ENCODE measurements at places on chromosomes 2 and 18.

DNA sequence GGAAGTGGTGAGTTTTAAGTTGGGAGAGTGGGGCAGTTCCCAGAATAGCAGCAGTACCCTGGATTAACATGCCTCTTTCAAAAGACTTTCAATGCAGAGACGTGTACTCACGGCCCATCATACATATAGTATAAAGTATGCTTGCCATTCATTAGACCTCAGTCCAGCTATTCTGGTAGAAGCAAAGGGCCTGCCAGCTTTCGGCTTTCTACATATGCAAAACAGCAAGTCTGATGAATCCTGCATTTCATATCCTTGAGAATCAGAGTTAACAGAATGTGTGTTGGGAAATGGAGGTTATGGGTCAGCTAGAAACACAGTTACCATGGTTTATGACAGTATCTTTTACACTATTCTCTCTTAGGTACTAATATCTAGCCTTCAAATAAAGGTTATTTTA, 27.5 kb downstream of the SATB2 start:
- DNase-seq = no peak

- no peak for DNase-seq
Observed at GRCh38 chr18:57803103-57803969, at the start of gene ATP8B1. ATP8B1 (minus strand) TSS chr18:57803315; CDS start chr18:57731807, 71,508 bp downstream.

- no peak for DNase-seq
Observed at GRCh38 chr2:226362980-226363379, 436.6 kb downstream of the IRS1 start.

- DNase-seq = no peak
Observed at GRCh38 chr18:42706618-42707017, 408.9 kb downstream of the RIT2 start.

DNA sequence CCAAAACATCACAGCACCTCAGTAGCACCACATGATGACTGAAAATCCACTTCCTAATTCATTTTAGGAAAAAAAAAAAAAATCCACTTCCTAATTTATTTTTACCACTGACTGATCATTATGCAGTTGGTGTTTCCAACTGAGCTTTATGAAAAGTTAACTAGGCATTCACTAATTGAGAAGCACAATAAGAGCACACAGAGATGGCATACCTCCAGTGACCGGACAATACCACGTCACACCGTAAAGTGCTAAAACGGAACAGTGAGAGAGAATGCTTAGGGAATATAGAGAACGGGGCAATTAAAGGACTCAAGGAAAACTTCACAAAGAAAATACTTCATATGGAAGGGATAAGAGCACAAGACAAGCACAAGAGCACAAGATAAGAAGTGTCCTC, 212.5 kb downstream of the NBAS start:
- no peak for DNase-seq

Measured in C1 segment of cervical spinal cord (tissue), 14 donors.